ENCODE measurements at places on chromosomes 11 and 22.

- DNase-seq, result no peak
These were observed 69.6 kb downstream of the KIAA1671 start for GRCh38 chr22:25021976-25022711.

- DNase-seq, result no peak
These were observed 20.9 kb upstream of the ATXN10 start for GRCh38 chr22:45650721-45651120.

GRCh38 chr11:134409552-134410429 is 2.3 kb downstream of the B3GAT1 start:
- DNase-seq, result no peak

- DNase-seq, result no peak
These were observed 820.5 kb downstream of the BRD1 start for GRCh38 chr22:49007013-49007653.

DNA sequence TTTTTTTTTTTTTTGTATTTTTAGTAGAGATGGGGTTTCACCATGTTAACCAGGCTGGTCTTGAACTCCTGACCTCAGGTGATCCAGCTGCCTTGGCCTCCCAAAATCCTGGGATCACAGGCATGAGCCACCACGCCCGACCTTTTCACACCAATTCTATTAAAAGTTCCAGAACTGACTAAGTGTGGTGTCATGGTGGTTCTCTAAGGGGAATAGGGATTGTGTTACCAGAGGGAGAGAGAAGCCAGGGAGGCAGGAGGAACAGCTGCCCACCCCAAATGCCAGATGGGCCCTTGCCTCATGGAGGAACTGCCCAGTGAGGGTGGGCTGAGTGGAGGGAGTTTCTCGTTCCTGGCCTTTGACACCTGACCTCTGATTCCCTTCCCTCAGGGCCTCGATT is 5.9 kb downstream of the RPS6KA4 start:
- DNase-seq, result no peak

GRCh38 chr11:120182790-120183491 is 27.9 kb upstream of the OAF start:
- DNase-seq, result peak; percentile 70

DNA sequence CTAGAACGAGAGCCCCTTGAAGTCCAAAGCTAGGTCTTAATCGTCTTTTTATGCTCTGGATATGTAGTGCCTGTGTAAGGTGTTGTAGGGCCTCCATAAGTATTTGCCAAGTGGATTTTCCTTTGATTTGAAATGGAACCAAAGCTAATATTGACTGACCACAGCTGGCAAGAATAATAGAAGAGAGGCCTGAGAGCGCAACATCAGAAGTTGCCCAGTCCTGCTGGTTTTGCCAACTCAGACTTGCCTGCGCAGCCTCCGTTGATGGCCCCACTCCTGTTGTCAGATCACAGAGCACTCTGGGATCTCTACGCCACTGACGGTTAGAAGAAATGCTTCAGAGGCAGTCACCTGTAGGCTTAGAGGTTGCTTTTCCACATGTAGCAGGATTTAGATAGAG is 251.2 kb downstream of the TENM4 start:
- DNase-seq, result no peak

- no peak for DNase-seq
These were observed 10.0 kb downstream of the LGR4 start for GRCh38 chr11:27462543-27462942.

Measured in suppressor macrophage treated with lipopolysaccharide for 1 hour (primary cell).